ENCODE measurements at places on chromosomes 11 and 22.

GRCh38 chr22:30452861-30453260 lies 19.0 kb downstream of the SEC14L3 start:
- DNase-seq, result no peak

- DNase-seq, result no peak
These were observed 1194.9 kb downstream of the BRD1 start for GRCh38 chr22:48632646-48633246.

DNA sequence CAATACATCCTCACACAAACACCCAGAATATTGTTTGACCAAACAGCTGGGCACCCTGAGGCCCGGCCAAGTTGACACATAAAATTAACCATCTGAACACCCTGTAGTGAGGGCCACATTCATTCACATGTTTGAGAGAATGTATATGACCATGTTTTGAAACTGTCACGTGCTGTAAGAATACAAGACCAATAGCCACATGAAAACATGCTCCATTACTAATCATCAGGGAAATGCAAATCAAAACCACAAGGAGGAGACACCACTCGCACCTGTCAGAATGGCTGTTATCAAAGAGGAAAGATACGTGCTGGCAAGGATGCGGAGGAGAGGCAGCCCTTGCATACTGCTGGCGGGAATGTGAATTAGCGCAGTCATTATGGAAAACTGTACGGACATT lies 38.3 kb upstream of the IGSF9B start:
- DNase-seq, result no peak

DNA sequence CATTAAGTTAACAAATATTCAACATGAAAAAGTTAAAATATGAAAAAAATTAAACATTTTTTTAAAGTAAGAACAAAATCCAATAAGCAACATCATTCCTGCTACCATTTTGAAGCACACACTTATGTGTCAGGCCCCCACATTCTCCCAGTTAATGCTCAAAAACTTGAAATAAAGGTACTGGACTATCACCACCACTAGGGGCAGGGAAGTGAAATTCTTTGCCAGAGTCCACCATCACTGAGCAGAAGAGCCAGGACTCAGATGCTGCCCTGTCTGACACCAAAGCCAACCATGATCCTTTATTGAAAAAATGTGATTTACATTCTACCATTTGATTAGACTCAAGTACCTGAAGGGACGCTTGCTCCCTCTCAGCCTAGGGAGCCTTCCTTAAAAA lies 39.1 kb downstream of the PITPNB start:
- peak; percentile 23 for DNase-seq

DNA sequence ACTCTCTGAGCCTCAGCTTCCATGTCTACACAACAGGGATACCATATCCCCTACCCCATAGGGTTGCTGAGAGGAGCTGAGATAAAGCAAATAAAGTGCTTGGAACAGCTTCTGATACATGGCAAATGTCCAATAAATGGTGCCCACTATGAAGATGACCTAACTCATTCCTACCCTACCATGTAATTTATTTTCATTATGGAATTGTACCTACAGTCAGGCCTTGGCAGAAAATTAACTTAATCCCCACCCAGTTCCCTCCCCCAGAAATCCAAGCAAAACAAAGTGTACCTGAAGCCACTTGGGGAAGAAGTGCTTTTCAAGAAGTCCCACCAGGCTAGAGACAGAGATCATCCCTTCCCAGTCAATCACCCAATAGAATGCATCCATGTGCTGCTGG lies 10.8 kb downstream of the SRRD start:
- no peak for DNase-seq

DNA sequence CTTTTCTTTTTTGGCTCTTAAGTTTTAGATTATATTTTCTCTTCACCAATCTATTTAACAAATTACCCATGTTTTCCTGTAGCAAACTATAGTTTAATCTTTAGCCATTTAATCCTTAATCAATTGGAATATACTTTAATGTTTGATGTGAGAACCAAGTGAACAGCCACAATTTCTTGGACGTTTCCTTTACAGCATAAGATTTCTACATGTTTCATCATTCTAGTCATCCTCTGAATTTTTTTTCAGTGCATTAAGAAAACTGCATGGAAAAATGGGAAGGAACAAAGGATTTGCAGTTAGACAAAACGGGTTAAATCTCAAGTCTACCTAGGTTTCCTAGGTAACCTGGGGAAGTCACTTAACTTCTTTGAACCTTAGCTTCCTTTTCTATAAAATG lies 507.1 kb upstream of the CCDC90B start:
- DNase-seq, result no peak
